ENCODE measurements at places on chromosomes 7 and 10.
A peak's percentile ranks its signal among the peaks of the same experiment; 100 is the strongest.

- DNase-seq: peak; percentile 63
These were observed 2.7 kb downstream of the OGDH start for GRCh38 chr7:44608916-44609648.

- DNase-seq: no peak
These were observed 49.6 kb downstream of the SHH start for GRCh38 chr7:155762655-155763054.

DNA sequence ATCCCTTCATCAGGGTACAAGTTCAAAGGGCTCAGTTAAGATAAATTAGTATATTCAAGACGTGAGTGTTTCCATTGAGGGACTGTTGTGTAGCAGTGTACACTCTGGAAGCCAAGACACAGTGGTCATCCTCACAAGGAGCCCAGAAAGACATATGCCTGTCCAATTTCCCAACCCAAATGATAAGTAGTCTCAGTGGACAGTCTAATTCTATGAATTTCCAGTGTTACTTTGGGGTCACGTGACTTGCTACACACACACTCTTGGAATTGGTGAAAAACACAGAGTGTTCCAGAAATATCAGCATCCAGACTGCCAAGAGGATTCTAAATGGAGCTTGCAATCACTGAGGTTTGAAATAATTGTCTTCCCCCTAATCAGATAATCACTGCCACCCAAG, 365.1 kb downstream of the WDR11 start:
- DNase-seq: no peak

GRCh38 chr7:252981-253380, 37.0 kb upstream of the FOXL3 start:
- DNase-seq: no peak

DNA sequence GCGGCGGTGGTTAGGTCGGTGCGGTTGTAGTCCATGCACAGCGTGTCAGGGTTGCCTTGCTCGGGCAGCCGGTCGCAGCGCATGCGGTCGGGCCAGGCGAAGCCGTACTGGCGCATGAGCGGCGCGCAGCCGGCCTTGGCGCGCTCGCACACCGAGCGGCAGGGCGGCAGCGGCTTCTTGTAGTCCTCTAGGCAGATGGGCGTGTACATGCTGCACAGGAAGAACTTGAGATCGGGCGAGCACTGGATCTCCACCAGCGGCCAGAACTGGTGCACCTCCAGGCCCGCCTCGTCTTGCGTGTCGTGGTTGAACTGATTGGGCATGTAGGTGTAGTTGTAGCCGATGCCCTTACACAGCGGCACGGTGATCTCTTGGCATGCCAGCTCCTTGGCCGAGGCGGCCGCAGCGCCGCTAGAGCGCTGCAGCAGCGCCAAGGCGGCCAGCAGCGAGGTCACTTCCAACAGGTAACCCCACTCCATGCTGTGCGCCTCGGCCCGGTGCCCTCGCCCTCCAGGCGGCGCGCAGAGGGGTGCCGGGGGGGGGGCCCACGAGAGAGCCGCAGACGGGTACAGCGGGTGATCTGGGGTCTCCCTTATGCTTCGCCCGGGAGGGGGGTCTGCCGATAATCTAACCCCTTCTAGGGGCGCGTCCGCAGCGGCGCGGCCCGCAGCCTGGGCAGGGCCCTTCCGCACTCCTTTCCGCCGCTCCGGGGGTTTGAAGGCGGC, 983 bp downstream of the FZD8 start:
- DNase-seq: no peak
